ENCODE measurements at places on chromosomes 1 and 21. TPM values are rescaled to one million over a fixed set of nuclear protein-coding genes. Genes with fewer than 3 reads are reported as not detected.

- DNase-seq: peak; percentile 37
Measured at GRCh38 chr1:162854245-162854882, 6.6 kb downstream of the CCDC190 start.

- no peak for DNase-seq
Measured at GRCh38 chr1:46725736-46726108, 6.8 kb upstream of the EFCAB14 start.

- DNase-seq: peak; percentile 42
Measured at GRCh38 chr21:35323947-35324346, 274.8 kb upstream of the RUNX1 start.

DNA sequence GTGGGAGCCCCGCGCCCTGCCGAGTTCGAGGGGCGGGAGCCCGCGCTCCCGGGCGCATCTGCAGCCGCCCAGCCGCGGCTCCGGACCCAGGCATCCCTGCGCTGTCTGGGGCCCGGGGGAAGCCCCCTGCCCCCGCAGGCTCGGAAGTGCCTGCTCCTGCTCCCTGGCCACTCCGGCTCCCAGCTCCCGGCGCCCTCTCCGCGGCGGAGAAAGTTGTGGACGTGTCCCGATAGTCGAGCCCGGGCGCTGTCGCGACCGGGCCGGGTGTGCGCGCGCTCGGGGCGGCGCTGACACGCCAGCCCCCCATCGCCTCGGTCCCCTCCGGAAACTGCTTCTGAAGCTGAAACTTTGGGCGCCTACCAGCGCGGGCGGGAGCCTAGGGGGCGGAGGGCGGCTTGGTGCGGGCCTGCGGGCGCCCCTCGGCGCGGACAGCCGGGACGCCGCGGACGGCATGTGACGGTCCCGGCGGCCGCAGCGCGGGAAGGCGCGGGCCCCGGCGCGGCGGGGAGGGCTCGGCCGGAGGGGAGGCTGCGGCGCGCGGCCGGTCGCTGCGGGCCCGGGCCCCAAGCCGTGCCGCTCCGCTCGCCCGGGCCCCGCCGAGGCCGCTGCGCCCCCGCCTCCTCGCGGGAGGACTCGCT is 515 bp downstream of the MAN1C1 start:
- DNase-seq: no peak

DNA sequence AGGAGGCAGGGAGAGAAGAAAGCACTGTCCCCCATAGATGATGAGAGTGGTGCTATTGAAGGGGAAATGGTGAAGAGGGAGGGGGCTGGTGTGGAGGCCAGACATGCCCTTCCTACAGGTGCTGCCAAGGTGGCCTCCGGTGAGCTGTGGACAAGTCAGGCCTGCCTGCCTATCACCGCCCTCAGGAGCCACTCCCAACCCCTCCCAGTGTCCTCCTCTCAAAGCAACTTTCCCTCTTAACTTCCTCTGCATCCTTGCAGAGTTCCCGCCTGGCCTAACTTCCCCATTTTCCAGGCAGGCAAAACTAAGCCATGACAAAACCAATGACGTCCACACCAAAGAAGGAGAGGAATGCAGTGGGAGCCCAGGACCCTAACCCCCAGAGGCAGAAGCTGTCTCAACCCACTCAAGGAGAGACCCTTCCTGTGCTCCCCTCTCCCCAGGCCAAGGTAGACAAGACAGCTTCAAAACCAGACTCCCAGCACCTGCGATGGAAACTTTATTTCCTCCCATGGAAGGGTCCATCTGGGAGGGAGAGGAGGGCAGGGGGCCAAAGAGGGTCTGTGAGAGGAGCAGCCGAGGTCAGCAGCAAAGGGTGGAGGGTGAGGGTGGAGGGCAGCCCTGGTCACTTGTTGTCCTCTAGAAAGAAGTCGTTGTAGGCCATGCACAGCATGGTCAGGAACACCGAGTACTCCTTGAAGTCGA is 1.0 kb upstream of the S100A6 start:
- DNase-seq: no peak

SLC44A3 gene
- total RNA-seq: 11.8 TPM

LCE1D gene
- not detected for total RNA-seq

HSPB7 gene
- 13.0 TPM for total RNA-seq

NPHS2 gene
- total RNA-seq: not detected

TSSK3 gene
- total RNA-seq: 0.79 TPM
